ENCODE measurements at places on chromosomes 4 and X.

DNA sequence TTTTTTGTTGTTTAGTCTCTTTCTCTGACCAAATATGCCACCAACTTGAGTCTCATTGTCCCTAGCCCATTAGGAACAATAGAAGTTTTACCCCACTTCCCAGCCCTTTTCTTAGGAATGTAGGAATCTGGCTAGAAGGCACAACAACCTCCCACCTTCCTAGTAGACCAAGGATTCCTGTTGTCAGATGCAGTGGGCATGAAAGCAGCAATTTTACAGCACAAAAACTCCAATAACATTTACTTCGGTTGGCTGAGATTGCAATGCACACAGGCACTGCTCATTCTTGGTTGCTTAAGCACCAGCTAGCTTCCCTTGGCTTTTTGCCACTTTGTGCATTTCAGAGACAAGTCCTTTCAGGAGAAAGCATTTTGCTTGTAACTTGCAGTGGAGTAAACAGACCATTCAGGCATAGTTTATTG lies 312.8 kb downstream of the TENM3 start:
- no peak for DNase-seq

- no peak for DNase-seq
These were observed 24.4 kb downstream of the SYAP1 start for GRCh38 chrX:16743604-16744325.

GRCh38 chr4:75698963-75699228 lies 25.5 kb upstream of the USO1 start:
- no peak for DNase-seq

- no peak for DNase-seq
These were observed 3.3 kb downstream of the XPNPEP2 start for GRCh38 chrX:129741880-129742758.

GRCh38 chr4:123676890-123677229 lies 280.3 kb downstream of the SPRY1 start:
- no peak for DNase-seq

- DNase-seq = no peak
These were observed 29.2 kb downstream of the LGI2 start for GRCh38 chr4:25001509-25001908.

GRCh38 chr4:78767350-78767749 lies 8.8 kb upstream of the BMP2K start:
- no peak for DNase-seq

GRCh38 chr4:16029886-16030285 lies 53.9 kb downstream of the PROM1 start:
- no peak for DNase-seq

DNA sequence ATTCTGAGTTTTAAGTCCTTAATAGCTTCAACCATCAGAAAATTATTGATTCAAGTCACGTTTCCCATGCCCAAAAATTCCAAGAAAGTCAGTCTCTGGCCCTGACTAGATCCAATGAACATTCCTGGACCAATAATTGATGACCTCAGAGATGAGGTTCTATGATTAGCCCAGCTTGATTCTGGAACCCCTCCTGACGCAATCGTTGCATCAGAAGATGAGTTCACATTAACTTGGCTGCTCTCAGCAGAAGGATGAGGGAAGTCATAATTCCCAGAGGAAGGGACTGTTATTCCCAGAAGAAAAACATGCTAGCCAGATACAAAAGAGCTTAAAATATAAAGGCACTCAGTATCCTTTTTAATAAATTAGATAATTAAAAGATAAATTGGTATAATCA lies 34.3 kb upstream of the CPEB2 start:
- no peak for DNase-seq

- DNase-seq = no peak
These were observed 67.4 kb upstream of the PCDH18 start for GRCh38 chr4:137599734-137600133.

DNA sequence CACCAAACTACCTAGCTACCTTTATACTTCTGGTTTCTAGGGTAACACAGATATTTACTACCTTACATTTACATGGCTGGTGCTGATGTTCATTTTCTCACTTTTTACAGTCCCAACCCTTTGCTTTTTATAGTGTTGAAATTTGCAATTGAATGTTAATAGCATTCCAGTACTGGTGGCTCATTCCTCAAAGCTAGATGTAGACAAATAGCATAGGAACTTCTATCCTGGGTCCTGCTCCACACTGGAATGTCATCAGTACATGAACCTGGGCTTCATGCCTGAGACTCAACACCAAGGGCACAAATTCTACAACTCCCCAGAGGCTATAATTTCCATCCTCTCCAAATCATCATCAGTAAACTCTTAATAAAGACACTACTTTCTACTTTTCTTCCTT lies 10.3 kb upstream of the TRMT2B start:
- no peak for DNase-seq

DNA sequence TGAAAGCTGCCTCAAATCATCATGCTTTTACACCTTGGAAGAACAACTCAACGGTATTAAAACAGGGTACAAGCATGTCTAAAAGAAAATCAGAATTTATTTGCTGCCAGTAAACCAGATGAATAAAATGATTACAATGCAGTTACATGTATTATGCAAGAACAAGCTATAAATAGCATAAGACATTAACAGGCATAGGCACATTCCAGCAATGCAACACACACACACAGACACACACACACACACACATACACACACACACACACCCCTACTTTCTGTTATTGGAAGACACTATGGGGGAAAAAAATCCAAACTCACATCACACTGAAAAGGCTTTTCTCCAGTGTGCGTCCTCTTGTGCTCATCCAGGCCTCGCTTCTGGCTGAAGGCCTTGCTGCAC lies 212.5 kb downstream of the PRDM5 start:
- no peak for DNase-seq

DNA sequence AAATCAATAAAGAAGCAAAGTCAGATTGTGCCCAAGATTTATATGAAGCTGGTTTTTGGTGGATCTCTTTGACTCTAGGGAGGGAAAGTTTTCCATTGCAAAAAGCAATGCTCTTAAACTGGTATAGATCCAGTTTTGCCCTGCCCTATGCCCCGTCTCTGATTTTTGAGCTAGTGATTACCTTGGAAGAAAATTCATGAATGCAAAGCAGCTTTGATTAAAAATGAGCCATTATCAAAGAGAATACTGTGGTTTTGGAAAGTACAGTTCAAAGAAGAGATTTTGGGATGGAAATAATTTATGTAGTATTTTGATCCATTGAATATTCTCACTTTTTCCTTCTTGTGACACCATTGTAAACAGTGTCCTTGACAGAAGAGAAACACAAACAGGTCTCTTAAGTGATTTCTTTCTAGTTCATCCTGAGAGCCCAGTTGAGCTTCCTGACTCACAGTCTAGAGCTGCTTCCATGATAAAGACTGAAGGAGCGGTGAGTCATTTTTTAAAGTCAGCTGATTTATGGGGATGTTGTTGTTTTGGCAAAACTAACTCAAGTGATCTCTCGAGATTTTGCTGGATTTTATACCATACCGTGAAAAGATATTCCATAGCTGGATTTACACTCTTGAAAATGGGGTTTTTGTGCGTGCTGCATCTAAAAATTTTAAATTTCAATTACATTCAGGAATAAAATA lies 76.7 kb downstream of the AFF1 start:
- no peak for DNase-seq

GRCh38 chrX:63657821-63658220 lies 127.2 kb downstream of the ARHGEF9 start:
- DNase-seq = no peak

DNA sequence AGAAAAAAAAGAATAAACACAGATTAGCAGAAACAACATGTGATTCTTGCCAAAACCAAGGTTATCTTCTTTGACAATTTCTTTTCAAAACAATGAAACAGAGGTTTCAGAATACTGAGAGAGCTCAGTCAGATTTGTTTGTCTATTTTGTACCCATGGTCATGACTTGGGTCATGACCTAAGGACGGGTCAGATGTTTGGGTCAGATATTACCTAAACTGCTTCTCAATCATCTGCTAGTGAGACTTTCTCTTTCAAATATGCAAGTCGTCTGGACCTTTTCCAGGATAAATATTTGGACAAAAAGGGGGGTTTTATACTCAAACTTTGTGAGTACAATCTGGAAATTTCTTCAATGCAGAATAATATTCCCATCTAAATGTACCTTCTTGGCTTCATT lies 148.3 kb upstream of the USP38 start:
- no peak for DNase-seq

- no peak for DNase-seq
These were observed 182.5 kb upstream of the ARX start for GRCh38 chrX:25198253-25198652.

DNA sequence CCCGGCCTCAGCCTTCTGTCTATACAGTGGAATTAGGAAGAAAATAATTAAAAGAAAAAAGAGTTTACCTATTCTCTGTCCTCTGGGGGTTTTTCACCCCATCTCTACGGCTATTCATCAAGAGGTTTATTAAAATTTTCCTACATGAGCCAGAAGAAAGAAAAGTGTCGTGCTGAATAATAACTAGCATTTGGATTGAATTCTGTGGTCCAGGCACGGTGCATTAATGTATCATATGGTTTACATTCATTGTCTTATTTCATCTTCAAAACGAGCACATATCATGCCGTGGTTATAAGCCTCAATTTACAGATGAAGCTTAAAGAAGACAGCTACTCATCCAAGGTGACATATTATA lies 5.4 kb upstream of the NAA15 start:
- DNase-seq = no peak

DNA sequence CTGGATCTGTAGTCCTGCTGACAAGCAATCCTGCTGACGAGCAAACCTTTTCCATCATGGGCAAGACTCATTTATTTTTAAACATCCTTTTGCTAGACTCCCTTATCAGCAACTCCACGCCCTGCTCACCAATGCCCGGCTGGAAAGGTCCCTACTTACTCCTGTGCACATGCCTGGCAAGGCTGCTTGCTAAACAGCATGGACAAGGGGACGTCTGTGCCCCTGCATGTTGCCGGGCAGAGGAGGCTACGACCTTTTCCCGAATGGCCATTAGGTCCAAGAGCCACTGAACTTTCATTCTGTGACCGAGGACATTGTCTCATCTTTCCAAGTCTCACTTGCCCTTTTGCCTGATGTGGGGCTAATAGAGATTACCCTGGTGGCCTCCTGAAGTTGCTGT lies 98.6 kb downstream of the MGST2 start:
- DNase-seq = no peak

GRCh38 chrX:45472968-45473367 lies 272.3 kb upstream of the DIPK2B start:
- DNase-seq = no peak

GRCh38 chrX:73217621-73218020 lies 3.0 kb upstream of the NAP1L2 start:
- DNase-seq = no peak

- no peak for DNase-seq
These were observed 163.1 kb upstream of the FAT1 start for GRCh38 chr4:186886759-186887158.

- no peak for DNase-seq
These were observed 89.3 kb downstream of the APBB2 start for GRCh38 chr4:41124916-41125548.
